Activated CD4-positive, alpha-beta memory T cell treated with anti-CD3 and anti-CD28 coated beads for 36 hours (primary cell): ENCODE measurements at places on chromosomes 5 and 9. TPM values are rescaled to one million over a fixed set of nuclear protein-coding genes. Genes with fewer than 3 reads are reported as not detected.

DNA sequence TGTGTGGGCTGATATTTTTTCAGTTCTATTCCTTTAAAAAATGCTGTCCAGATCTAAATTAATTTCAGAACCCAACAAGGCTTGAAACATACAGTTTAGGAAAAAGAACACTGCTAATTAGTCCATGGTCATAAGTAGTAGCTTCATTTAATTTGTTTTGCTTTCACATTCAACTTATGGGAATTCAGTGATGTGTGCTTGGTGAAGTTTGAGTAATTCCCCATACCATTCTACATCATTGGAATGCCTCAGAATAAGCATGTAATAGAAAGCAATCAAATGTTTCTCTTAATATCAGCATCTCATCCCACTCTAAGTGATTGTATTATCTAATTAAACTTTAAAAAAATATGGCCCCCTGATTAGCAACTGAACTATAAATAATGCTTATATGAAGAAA lies 2.7 kb downstream of the CNTLN start:
- H3K36me3 ChIP-seq: peaks cover 2% of the 10 kb centered on the region
- H3K27me3 ChIP-seq: peaks cover 20% of the 10 kb centered on the region
- peaks cover 8% of the 10 kb centered on the region for H3K4me1 ChIP-seq
- DNase-seq: no peak
- H3K4me3 ChIP-seq: no peak overlapping the region

- H3K27me3 ChIP-seq: peaks cover 62% of the 10 kb centered on the region
- H3K36me3 ChIP-seq: no peaks in the 10 kb centered on the region
- peaks cover 47% of the 10 kb centered on the region for H3K4me1 ChIP-seq
- peak; percentile 43 for DNase-seq
- H3K27ac ChIP-seq: no peak overlapping the region
Observed at GRCh38 chr9:124771867-124772679, 962 bp upstream of the NR6A1 start.

GRCh38 chr5:174283211-174284005 lies 237.9 kb downstream of the NSG2 start:
- peaks cover 12% of the 10 kb centered on the region for H3K27me3 ChIP-seq
- no peak overlapping the region for H3K27ac ChIP-seq
- DNase-seq: no peak

- peak; percentile 46 for DNase-seq
- H3K27ac ChIP-seq: peak overlapping the region; percentile 66
- peaks cover 26% of the 10 kb centered on the region for H3K36me3 ChIP-seq
- H3K27me3 ChIP-seq: no peaks in the 10 kb centered on the region
Observed at GRCh38 chr9:130138171-130138653, 34.0 kb upstream of the NCS1 start.

GRCh38 chr5:60945813-60946187 lies 795 bp downstream of the NDUFAF2 start:
- no peaks in the 10 kb centered on the region for H3K27me3 ChIP-seq
- no peak for DNase-seq
- H3K4me3 ChIP-seq: no peak overlapping the region
- peak overlapping the region; percentile 77 for H3K27ac ChIP-seq

- no peak overlapping the region for H3K4me3 ChIP-seq
- H3K4me1 ChIP-seq: peaks cover 25% of the 10 kb centered on the region
- no peak for DNase-seq
- peak overlapping the region; percentile 83 for H3K27ac ChIP-seq
Observed at GRCh38 chr9:636931-637591, 204.4 kb upstream of the DMRT1 start.

GRCh38 chr9:79583952-79584654 lies 12.3 kb downstream of the TLE4 start:
- no peaks in the 10 kb centered on the region for H3K27me3 ChIP-seq
- DNase-seq: peak; percentile 73
- peaks cover 61% of the 10 kb centered on the region for H3K4me1 ChIP-seq
- H3K4me3 ChIP-seq: peak overlapping the region; percentile 27

GRCh38 chr5:135466178-135467050 lies 14.3 kb upstream of the TIFAB start:
- H3K4me1 ChIP-seq: peaks cover 5% of the 10 kb centered on the region
- peaks cover 30% of the 10 kb centered on the region for H3K27me3 ChIP-seq
- H3K27ac ChIP-seq: no peak overlapping the region
- H3K36me3 ChIP-seq: no peaks in the 10 kb centered on the region

- no peak overlapping the region for H3K27ac ChIP-seq
- no peaks in the 10 kb centered on the region for H3K4me1 ChIP-seq
- no peak for DNase-seq
- H3K36me3 ChIP-seq: no peaks in the 10 kb centered on the region
- H3K27me3 ChIP-seq: peaks cover 2% of the 10 kb centered on the region
- no peak overlapping the region for H3K4me3 ChIP-seq
Observed at GRCh38 chr5:6216471-6217075, 161.8 kb downstream of the MED10 start.

DNA sequence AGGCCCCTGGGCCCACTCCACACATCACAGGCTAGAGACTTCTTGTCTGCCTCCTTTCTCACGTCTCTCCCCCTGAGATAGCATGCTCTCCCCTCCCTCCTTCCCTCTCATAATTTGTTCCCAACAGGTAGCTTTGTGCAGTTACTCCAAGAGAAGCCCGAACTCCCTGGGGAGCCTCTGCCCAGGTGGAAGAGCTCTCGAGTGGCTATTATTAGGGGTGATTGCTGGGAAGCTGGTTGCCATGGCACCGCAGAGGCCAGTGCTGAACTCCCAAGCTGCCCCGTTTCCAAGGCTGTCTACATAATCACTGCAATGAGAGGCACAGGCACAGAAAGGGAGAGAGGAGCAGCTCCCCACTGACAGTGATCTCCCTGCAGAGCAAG lies 104.7 kb upstream of the GPR151 start:
- no peaks in the 10 kb centered on the region for H3K4me1 ChIP-seq
- no peak overlapping the region for H3K27ac ChIP-seq
- no peak overlapping the region for H3K4me3 ChIP-seq
- no peaks in the 10 kb centered on the region for H3K36me3 ChIP-seq

DNA sequence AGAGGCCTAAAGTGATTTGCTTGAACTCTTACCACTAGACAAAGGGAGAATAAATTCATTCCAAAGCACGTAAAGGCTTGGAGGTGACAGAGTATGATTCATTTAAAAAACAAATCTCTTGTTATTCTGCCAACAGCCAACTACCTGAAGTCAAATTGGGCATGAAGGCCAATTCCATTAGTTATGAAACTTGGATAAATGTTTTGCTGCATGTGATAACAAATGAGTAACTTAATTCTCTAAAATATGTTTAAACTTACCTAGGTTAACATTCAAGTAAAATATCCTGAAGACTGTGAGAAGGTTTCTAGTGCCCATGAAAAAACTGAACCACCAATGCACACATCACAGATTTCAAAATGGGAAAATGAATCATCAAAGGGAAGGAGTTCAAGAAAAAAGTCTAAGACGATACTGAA lies 120.1 kb upstream of the TSLP start:
- H3K36me3 ChIP-seq: no peaks in the 10 kb centered on the region
- no peak overlapping the region for H3K4me3 ChIP-seq
- H3K4me1 ChIP-seq: no peaks in the 10 kb centered on the region
- no peak for DNase-seq

- H3K27ac ChIP-seq: no peak overlapping the region
- H3K36me3 ChIP-seq: no peaks in the 10 kb centered on the region
- DNase-seq: peak; percentile 52
Observed at GRCh38 chr9:75892216-75892911, 1.9 kb downstream of the PCSK5 start.

The LCN9 gene
- not detected for total RNA-seq

The FBN2 gene
- not detected for total RNA-seq
